Activated CD4-positive, alpha-beta T cell treated with anti-CD3 and anti-CD28 coated beads, Interleukin-2, amount 50 U/mL, for 1 hour (primary cell): ENCODE measurements at places on chromosomes 6 and 20.
A peak's percentile ranks its signal among the peaks of the same experiment; 100 is the strongest.

GRCh38 chr6:28167926-28168325 lies 26.2 kb downstream of the ZKSCAN8 start:
- DNase-seq = no peak

GRCh38 chr20:58293453-58293852 lies 16.1 kb upstream of the RAB22A start:
- DNase-seq = no peak

- DNase-seq = no peak
Measured at GRCh38 chr6:113995634-113996033, 24.7 kb upstream of the HDAC2 start.

GRCh38 chr6:33746036-33746600 lies 587 bp downstream of the IP6K3 start:
- DNase-seq = no peak

DNA sequence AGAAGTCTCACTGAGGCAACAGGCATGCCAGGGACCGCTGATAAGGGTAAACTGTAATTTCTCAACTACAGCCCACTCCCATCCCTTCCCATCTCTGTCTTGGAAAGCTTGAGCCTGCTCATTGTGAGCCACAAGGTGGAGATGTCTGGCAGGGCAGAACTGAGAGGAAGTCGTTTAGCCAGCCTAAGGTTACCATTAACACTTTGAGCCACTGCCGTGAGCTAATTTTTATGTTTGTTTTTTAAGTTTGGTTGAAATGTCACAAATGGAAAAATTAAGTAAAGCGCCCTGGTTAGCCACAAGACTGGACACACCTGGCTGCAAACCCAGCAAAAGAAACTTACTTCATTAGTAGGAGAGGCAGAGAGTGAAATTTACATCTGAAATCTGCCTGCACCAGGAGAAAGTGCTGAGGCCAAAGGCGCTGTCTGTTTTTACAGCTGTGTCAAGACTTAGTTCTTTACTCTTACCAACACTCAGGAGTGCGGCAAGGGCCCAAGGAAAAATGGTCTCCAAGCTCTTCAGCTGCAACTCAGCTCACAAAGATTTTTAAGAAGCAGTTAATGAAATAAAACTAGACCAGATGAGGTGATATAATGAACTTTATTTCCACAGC lies 50.0 kb upstream of the FAM83C start:
- no peak for DNase-seq

DNA sequence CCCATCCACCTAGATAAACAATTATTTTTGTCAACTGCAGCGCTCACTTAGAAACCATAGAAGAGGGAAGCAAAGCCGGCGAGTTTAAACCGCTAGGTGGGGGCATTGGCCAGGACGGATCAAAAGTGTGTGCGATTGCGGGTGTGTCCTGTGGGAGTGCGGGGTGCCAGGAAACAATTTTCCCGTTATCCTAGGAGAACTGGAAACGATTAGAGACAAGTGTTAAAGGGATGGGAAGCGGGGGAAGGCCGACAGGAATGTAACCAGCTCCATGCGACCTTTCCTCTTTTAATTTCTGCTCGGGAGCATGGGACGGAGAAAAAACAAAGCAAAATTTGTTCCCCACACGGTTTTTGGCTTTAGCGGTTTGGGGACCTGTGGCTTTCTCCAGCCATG lies 2.8 kb upstream of the HTR1B start:
- no peak for DNase-seq

- no peak for DNase-seq
Measured at GRCh38 chr6:83517500-83517899, 5.2 kb downstream of the PRSS35 start.

GRCh38 chr6:137016356-137016755 lies 28.4 kb downstream of the IL20RA start:
- no peak for DNase-seq

DNA sequence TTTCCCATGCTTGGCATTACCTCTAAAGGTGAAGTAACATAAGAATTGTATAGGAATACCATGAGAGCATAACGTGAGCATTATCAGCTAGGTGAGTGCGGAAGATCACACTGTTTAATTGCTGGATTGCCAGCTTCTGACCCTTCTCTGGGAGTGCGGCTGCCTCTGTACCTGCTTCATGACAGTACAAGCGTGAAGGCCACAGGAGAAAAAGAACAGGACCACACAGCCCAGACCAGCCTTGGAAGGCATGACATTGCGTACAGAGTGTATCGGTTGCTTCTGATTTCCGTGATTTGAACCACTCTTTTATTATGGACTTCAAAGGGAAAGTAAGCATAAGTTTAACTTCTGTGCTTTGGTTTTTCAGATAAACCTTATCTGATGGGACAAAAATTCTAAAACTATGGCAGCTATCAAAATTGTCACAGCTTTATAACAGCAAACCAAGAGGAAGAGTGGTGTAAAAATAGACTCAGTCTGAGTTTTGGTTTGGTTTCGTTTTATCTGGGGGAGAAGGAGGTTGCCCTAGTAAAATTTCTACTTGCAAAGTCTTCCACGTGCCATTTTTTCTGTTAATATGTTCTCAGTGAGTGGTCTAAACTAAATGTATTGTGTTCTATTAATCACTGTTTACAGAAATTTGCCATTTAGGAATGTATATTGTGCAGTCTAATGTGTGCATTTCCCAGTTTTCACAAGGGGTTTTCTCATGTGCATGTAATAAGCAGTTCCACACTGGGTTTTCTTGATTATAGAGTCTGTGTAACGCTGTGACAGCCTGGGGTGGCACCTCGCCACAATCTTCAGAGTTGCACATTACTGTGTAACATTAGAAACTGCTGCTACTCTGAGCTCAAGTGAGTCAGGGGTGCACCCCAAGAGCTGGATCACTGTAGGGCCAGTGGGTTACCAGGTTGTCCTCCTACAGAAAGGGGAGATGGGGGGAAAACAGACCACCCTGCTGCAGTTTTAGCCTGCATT lies 97.3 kb downstream of the RPP40 start:
- DNase-seq = no peak

GRCh38 chr6:13272131-13273046 lies 55.9 kb downstream of the TBC1D7 start:
- DNase-seq = no peak

GRCh38 chr6:155010940-155011339 lies 15.8 kb downstream of the TIAM2 start:
- no peak for DNase-seq

- no peak for DNase-seq
Measured at GRCh38 chr6:89045576-89045975, 35.0 kb upstream of the PNRC1 start.

GRCh38 chr20:53208110-53208832 lies 236.1 kb downstream of the TSHZ2 start:
- peak; percentile 10 for DNase-seq

DNA sequence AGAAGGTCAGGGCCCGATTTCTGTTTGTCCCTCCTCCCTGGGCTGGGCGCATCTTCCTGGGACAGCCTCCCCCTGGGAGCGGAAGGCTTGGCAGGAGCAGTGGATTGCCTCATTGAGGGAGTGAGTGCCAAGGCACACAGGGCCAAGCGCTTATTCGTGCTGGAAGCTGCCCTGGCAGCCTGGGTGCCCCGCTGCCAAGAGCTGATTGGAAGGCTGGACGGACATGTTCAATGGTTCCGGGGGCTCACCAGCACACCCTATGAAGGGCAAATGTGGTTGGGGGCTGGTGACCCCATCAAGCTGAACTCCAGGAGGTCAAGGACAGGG lies 10.3 kb upstream of the ZNF831 start:
- no peak for DNase-seq

DNA sequence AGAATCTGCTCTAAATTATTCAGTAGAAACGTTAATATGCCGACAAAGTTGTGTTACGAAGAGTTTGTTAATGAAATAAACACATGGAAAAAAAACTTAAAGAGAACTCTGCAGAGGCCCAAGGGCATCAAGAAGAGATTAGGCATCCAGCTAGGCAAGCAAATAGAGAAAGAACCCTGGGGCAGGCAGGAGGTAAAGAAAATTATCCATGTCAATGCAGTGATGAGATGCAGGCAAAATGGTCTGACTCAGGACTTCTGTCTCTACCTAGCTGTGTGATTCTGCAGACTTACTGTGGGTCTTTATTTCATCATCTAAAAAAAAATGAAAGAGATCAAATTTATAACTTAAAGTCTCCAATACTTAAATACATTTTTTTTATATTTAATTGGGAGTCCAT lies 448.0 kb downstream of the HAO1 start:
- no peak for DNase-seq

DNA sequence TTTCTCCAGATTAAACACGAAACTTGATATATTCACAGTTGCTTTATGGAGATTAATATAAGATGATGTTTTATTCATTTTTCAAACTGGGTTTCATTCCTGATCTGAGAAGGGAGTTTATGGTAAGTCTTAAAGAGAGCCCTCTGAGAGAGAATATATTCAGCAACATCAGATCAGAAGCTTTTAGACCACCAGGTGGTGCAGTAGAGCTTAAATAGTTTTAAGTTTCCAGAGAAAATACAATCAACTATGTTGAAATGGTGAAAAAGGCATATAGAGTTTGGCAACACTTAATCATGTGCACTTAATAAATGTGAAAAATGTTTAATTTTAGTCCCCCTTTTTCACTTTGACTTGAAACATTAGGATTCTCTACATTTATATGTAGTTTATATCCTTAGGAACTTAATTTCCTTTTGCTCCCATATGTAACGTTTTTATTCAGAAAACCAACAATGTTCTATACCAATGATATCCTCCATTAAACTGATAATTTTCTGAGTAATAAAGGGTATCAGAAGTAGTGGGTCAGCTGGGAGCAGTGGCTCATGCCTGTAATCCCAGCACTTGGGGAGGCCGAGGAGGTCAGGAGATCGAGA lies 86.4 kb upstream of the CLDN20 start:
- DNase-seq = peak; percentile 18

- DNase-seq = no peak
Measured at GRCh38 chr6:345747-346385, 45.7 kb upstream of the IRF4 start.

DNA sequence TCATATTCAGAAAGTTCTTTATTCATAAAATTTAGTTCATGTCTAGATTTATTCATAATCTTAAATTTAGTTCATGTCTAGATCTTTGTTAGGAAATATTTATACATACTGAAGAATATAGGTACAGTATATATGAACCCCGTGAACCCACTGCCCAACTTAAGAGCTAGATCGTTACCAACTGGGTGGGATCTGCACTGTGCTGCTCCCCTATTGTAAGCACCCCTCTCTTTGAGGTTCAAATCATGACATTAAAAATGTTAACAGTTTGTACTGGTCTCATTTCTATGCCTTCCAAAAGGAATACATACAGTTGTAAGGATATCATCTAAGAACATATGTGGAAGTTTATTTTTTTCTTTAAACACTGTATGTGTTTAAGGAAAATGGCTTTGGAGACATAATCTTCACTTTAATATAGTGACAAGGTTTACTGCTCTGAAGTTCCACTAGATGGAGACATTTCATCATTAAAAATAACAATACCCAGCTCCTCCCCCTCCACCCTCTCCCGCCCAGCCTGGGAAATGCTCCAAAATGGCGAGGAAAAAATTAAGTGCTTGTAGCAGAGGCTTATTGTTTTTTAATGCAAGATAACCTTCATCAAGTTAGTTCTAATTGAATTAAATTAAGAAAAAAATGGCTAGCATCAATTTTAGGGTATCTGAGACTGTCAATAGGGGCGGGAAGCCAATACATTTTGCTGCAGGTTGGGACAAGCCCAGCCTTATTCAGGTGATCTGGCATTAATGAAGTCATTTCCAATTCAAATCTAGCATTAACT lies 104.1 kb upstream of the TRAF3IP2 start:
- peak; percentile 58 for DNase-seq

DNA sequence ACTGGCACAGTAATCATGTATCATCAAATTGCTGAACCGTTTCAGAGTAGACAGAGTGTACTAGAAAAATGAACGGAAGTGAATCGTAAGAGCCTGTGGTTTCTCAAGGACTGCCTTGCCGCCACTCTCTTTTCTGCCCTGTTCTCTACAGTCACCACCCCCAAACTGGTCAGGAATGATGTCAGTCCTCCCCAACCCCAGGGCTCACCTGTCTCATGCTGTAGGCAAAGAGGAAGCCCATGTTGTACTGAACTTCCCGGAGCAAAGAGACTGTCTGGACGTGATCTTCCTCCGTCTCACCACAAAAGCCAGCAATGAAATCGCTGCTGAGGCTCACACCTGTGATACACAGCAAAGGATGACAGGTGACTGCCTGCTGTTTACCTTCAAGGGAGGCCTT lies 31.0 kb downstream of the CDK5RAP1 start:
- peak; percentile 63 for DNase-seq
